HT-29 (cell line): ENCODE measurements at places on chromosomes 1 and 21. TPM values are rescaled to one million over a fixed set of nuclear protein-coding genes. Genes with fewer than 3 reads are reported as not detected.

Gene GIPC2
- total RNA-seq, result 13.4 and 15.4 TPM in 2 replicates

Gene S100A7A
- total RNA-seq, result not detected in 2 replicates

Gene SLC37A1
- total RNA-seq, result 96.0 and 102 TPM in 2 replicates

Gene MAP3K21
- total RNA-seq, result 10.1 and 10.8 TPM in 2 replicates

Gene ZNF683
- total RNA-seq, result not detected in 2 replicates

Gene PRRX1
- total RNA-seq, result not detected in 2 replicates

Gene KRTAP21-2
- not detected in 2 replicates for total RNA-seq

Gene ASCL5
- total RNA-seq, result not detected in 2 replicates

Gene NR1I3
- total RNA-seq, result not detected in 2 replicates

Gene LHX8
- total RNA-seq, result not detected in 2 replicates

Gene IL19
- total RNA-seq, result not detected in 2 replicates

Gene ETNK2
- 0.15 TPM in 1 of 2 replicates, not detected in the other for total RNA-seq

Gene ANGPTL3
- total RNA-seq, result not detected in 2 replicates

DNA sequence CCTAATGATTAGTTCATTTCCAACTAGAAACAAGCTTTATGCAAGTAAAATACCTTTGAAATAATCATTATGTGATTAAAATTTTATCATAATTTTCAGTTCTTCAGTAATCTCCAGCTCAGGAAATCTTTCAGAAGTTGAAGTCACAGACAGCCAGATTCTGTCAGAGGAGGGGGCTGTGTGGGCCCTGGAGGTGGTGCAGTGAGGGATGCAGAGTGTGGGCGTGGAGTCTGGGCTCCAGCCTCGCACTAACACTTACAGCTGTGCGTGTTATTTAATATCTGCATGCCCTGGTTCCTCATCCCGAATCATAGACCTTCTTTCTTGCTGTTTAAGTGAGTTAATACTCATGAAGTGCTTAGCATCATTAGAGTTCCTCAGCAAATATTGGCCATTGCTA lies 23.9 kb downstream of the WDR64 start:
- DNase-seq, result no peak

GRCh38 chr1:56024155-56024554 lies 555.2 kb downstream of the PLPP3 start:
- no peak for DNase-seq

DNA sequence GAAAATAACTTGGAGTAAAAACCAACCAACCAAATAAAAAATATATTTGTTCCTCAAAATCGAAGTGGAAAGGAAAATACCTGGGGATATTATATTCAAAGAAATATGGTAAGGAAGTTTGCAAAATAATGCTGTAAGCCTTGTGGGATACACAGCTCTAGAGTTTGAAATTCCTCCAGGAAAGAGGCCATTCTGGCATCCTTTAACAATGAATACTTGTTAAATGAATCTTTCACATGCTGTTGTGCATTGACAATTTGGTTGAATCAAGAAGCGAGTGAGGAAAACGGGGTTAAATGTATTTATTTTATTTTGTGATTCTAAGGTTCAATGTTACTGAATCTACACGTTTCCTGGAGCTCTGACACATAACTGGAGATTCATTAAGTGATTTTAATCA lies 30.5 kb upstream of the NTNG1 start:
- DNase-seq, result no peak

DNA sequence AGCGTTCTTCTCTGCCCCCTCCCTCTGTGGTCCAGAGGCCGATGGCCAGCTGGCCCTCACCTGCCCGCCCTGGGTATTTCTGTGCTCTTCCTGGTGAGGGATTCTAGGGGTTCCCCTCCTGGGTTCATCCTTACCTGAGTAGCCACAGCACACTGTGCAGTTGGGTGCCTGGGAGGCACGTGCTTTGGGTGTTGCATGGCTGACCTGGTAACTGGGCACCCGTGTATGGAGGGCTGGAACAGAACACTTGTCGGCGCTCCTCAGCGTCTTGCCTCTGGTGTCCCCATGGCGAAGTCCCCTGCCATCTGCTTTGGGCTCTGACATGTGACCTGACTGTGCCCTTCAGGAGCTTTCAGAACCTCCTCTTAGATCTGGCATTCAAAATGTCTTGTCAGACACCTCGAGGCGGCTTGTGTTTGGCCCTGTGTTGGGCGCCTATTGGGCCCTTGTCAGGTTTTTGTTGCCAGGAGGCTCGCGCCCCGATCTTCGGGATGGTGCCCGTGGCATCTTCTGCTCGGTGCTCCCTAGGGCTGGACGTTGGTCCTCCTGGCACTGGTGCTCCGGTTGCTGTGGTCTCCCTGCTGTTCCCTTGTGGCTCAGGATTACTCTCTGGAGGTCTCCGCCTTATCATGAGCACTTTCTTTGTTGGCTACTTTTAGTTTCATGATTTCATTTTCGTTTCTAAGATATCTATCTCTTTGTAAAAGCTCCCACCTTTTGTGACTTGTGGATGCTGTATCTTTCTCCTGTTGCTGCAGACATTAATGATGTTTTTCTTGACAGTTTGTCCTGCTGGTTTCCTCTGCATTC lies 28.5 kb downstream of the SKI start:
- no peak for DNase-seq

GRCh38 chr1:147561472-147561840 lies 20.2 kb downstream of the BCL9 start:
- no peak for DNase-seq

GRCh38 chr1:77994117-77994705 lies 10.5 kb upstream of the DNAJB4 start:
- DNase-seq, result no peak

GRCh38 chr1:166920561-166921475 lies 44.8 kb upstream of the TADA1 start:
- DNase-seq, result no peak

DNA sequence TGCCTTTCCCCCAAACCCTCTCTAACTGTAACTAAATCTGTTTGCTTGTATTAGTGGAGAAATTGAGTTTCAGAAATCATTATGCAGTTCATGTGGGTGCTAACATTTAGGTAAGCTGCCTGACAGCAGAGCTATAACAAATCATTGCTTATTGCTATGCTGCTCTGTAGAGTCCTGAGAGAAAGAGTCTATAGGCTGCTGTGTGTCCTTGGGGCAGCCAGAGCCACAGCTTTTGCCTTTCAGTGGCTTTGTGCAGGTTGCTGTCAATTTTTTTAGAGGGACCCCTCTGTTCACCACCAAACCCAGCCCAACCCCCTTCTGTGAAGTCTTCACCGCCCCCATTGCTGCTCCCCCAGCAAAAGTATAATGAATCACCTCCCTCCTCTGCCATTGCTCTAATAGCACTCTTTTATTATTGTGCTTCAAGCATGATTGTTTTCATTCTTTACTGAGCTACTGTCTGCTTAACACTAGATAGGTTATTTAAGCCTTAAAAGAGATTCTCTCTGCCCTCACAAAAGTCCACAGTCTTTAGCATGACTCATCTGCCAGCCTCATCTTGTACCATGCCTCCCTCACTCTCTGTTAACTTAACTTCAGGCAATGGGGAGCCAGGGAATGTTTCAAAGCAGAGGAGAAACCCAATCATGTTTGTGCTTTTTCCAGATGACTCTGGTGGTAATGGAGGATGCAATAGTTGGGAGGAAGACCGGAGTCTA lies 38.6 kb downstream of the DIRAS3 start:
- no peak for DNase-seq

DNA sequence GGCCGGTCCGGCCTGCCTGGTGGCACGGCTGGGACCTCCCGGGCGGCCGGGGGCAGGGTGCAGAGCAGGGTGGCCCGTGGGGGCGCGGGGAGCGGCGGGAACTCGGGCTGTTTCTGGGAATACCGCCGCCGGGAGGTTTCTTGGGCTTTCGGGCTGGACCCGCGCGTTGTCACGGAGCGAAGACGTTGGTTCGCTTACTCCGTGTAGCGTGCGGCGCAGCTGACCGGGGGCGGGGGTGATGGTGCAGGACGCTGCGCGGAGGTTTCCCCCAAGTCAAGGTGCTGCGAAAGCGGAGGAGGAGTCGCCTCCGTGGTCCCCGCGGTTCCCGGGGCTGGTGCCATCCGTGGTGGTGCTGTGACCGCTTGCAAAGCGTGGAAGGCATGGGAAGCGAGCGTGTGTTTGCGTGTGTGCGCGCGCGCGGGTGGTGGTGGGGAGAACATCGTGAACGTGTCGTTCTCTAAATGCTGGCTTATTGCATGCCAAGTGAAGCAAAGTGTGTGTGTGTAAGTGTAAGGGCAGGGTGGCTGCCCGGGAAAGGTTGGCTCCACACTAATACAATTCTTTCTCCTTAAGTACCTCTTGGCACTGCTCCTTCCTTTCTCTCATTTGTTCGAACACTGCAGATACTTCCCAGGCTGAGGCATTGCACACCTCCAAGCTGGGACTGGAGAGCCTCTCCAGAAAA lies 1.1 kb downstream of the RYR2 start:
- no peak for DNase-seq

DNA sequence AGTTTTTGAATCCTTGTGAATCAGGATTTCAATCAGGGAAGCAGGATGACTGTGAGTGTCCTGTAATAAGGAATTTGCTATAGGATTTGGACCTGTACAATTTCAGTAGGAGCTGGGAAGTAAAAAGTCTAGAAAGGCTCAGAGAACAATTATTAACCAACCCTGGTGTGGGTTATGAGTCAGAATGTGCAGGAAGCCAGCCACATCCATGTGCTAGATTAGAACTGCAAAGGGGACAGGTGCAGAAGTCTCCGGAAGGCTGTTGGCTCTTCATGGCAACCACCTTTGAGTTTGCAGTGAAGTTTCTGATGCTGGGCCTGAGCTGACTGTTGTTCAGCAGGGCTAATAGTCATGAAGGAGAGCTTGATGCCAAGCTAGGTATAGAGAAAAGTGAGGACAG lies 70.7 kb downstream of the SPATA46 start:
- DNase-seq, result peak; percentile 72

- no peak for DNase-seq
Observed at GRCh38 chr1:229621663-229622062, 4.3 kb downstream of the TAF5L start.

- peak; percentile 14 for DNase-seq
Observed at GRCh38 chr1:93804412-93804811, 74.6 kb downstream of the DNTTIP2 start.

DNA sequence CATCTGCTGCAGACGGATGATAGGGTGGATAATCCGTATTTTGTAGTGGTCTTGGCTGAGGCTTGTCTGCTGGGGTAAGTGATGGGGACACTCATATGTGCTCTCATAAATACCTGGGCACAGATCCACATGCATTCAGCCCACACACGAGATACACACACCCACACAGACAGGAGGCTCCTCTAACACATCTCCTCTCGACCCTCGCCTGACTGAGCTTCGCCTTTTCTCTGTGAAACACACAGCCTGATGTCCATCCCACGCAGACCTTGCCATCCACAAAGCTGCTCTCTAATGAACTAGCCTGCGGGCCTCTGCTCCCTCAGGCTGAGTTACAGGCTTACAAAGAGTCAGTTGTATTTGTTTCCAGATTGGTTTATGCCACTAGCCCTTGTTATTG lies 96.3 kb upstream of the CSF3R start:
- DNase-seq, result no peak

DNA sequence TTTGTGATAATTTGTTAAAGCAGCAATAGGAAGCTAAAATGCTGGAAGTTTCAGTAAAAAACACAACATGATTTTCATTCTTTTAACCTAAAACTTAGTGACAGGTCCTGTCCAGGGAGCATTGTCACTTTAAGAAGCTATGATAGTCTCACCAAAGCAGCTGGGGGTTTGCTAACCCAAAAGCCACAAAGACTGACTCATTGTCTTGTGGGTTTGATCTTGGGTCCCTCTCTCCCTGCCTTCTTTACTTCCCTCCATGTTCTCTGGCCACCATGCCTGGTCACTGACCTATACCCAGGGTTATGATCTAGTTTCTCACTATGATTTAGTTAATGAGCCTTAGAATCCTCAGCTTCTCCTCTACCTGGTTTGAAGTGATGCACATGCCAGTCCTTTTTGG lies 213.5 kb upstream of the PTGFR start:
- DNase-seq, result no peak

- peak; percentile 69 for DNase-seq
Observed at GRCh38 chr1:62144238-62144831, 50.3 kb upstream of the L1TD1 start.

DNA sequence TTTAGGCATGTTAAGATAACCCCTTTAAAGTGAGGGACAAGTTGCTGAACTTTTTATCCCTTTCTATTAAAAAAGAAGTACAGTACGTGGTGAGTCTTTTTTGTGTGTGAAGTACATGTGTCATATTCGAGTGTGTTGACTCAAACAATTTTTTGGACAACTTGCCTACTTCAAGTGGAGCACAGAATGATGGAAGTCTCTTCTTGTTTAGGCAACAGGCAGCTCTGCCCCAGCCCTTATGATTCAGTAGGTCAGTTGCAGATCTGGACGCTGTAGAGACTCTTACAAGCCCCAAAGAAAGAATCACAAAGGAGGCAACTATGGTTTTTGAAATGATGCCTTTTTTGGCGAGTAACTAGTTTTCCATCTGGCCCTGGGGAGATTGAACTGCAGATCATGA lies 14.4 kb upstream of the ZFP69B start:
- DNase-seq, result no peak

GRCh38 chr1:85001742-85002141 lies 4.8 kb upstream of the MCOLN2 start:
- no peak for DNase-seq

GRCh38 chr1:79124756-79125155 lies 118.2 kb upstream of the ADGRL4 start:
- DNase-seq, result no peak

- no peak for DNase-seq
Observed at GRCh38 chr1:114336360-114336759, 174.6 kb downstream of the TRIM33 start.

- DNase-seq, result peak; percentile 91
Observed at GRCh38 chr1:79193211-79194079, 186.9 kb upstream of the ADGRL4 start.

GRCh38 chr1:152191260-152191659 lies 32.2 kb upstream of the RPTN start:
- DNase-seq, result no peak
